ENCODE measurements at places on chromosomes 6 and 20.

GRCh38 chr6:134730013-134730412 is 219.9 kb downstream of the ALDH8A1 start:
- peak; percentile 79 for DNase-seq
- H3K36me3 ChIP-seq, result no peaks in the 10 kb centered on the region
- H3K4me1 ChIP-seq, result no peaks in the 10 kb centered on the region
- H3K4me3 ChIP-seq, result no peak overlapping the region
- H3K27ac ChIP-seq, result no peak overlapping the region
- H3K27me3 ChIP-seq, result no peaks in the 10 kb centered on the region

DNA sequence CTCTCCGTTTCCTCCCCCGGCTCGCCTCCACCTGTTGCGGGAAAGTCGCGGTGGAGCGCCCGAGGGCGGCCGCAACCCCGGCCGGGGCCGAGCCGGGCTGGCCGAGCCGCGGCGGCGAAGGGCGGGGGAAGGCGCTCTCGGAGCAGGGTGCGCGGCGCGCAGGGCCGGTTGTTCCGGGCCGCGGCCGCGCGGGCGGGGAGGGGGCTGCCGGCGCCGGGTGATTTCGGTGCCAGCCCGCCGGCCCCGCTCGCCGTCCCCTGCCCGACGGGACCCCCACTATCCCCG is 235 bp downstream of the MAP7 start:
- H3K4me1 ChIP-seq, result no peaks in the 10 kb centered on the region
- H3K27ac ChIP-seq, result no peak overlapping the region
- no peaks in the 10 kb centered on the region for H3K36me3 ChIP-seq
- peak overlapping the region; percentile 94 for H3K4me3 ChIP-seq
- DNase-seq, result no peak

DNA sequence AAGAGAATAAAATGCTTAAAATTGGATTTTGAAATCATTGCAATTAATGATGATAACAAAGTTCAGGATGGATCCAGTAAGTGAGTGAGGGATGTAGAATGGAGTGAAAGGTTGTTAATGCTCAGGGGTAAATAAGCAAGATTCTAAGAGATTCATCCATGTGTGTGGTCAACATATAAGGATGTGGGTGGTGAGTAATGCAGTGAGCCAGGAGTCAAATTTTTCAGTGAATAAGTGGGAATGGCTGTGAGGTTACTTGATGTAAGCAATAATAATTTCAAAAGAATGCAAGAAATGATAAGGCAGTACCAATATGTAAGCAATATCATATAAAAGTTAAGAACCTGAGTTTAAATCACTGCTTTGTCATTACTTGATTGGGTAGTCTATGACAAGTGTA is 207.5 kb upstream of the ADGRB3 start:
- H3K4me3 ChIP-seq, result no peak overlapping the region
- H3K27ac ChIP-seq, result no peak overlapping the region
- no peaks in the 10 kb centered on the region for H3K4me1 ChIP-seq
- H3K27me3 ChIP-seq, result no peaks in the 10 kb centered on the region
- no peaks in the 10 kb centered on the region for H3K36me3 ChIP-seq

DNA sequence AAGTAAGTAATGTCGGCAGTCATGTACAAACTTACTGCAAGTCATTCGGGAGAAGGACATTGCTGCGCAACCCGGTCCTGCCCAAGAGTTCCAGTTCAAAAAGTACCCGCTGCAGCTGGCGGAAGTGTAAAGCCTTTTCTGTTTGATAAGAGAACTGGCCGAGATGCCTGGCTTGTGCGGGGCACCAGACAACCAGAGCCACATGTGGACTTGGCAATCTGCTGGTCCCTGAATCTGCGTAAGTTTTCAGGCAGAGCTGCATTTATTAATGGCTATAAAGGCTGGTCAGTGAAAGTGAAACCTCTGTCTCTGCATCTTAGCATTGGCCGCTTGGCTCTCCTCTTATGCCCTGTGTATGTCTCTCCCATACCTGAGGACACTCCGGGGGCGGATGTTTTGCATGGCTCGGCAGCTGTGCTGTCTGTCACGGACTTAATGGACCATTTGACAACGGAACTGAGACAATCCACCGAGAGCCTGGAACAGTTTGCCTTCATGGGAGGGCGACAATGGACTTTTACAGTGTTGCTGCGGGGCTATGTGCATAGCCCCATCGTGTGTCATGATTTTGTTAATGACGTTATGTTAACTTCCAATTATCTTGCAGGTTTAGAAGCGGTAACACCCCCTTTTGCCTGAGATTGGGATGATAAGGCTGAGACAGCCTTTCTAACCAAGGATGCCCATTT is 19.8 kb upstream of the RGS17 start:
- DNase-seq, result no peak
- no peaks in the 10 kb centered on the region for H3K27me3 ChIP-seq
- H3K36me3 ChIP-seq, result no peaks in the 10 kb centered on the region
- no peak overlapping the region for H3K27ac ChIP-seq
- H3K4me3 ChIP-seq, result no peak overlapping the region
- H3K4me1 ChIP-seq, result no peaks in the 10 kb centered on the region

DNA sequence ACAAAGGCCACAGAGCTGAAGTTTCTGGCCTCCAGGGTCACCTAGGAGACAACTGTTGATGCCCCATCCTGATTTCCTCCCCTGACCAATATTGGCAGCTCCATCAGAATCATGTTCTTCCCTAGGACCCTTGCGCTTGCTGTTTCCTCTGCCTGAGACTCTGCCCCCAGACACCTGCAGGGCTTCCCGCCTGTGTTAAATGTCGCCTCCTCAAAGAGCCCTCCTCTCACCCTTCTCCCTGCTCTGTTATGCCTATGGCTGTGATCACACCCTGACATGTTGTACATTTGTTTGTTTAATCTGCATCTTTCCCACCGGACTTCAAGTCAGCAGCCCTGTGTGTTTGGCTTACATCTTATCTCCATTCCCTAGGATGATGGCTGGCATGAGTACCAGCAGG is 30.1 kb downstream of the DLGAP4 start:
- H3K4me1 ChIP-seq, result no peaks in the 10 kb centered on the region
- DNase-seq, result no peak
- no peak overlapping the region for H3K27ac ChIP-seq
- no peak overlapping the region for H3K4me3 ChIP-seq

GRCh38 chr6:109008537-109009235 is 86.0 kb downstream of the SESN1 start:
- DNase-seq, result no peak
- no peaks in the 10 kb centered on the region for H3K36me3 ChIP-seq
- peaks cover 5% of the 10 kb centered on the region for H3K27me3 ChIP-seq
- H3K27ac ChIP-seq, result peak overlapping the region; percentile 6
- H3K4me1 ChIP-seq, result no peaks in the 10 kb centered on the region

DNA sequence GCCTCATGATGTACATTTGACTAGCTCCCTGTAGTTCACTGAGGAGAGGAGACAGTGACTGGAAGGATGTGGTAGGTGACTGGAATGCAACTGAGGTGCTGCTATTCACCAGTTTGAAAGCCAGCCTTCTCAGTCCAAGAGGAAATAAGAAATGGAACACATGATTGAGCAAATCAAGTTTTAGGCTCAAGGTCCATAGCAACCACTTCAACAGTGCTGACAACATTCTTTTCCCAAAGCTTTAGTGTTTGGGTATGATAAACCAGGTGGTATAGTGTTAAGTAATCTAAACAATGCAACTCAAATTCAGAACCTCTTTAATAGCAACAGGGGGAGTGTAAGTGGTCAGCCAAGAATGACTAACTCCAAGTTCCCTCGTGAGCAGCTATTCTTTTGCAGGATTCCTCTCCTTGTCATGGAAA is 9.2 kb downstream of the ZHX3 start:
- H3K27me3 ChIP-seq, result no peaks in the 10 kb centered on the region
- H3K27ac ChIP-seq, result no peak overlapping the region
- H3K4me3 ChIP-seq, result no peak overlapping the region
- DNase-seq, result no peak
- H3K36me3 ChIP-seq, result no peaks in the 10 kb centered on the region

- H3K27ac ChIP-seq, result no peak overlapping the region
- peaks cover 4% of the 10 kb centered on the region for H3K36me3 ChIP-seq
- peaks cover 3% of the 10 kb centered on the region for H3K4me1 ChIP-seq
- DNase-seq, result no peak
- no peaks in the 10 kb centered on the region for H3K27me3 ChIP-seq
These were observed 140.8 kb downstream of the ZFAND3 start for GRCh38 chr6:37960139-37960935.

DNA sequence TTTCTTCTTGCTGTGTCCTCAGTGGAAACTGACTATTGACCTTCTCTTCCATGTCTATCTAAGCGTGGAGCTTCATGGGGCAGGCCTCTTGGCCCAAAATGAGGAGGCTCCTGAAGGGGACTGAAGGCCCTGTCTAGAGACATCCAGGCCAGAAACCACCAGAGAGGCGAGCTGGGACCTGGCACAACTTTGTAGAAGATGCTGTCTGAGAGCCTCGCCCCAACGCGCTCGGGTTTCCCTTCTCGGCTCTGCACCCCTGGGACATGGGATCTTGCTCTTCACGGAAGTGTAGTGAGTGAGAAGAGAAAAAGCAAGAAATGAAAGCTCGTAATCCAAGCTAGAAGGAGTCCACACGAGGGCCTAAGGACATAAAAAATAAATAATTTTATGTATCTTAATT is 96.8 kb downstream of the GMPR start:
- H3K27me3 ChIP-seq, result no peaks in the 10 kb centered on the region
- no peak overlapping the region for H3K4me3 ChIP-seq
- no peak overlapping the region for H3K27ac ChIP-seq
- peaks cover 7% of the 10 kb centered on the region for H3K4me1 ChIP-seq
- DNase-seq, result no peak
- no peaks in the 10 kb centered on the region for H3K36me3 ChIP-seq

GRCh38 chr6:48777411-48777810 is 666.4 kb upstream of the PTCHD4 start:
- H3K4me3 ChIP-seq, result no peak overlapping the region
- no peak for DNase-seq
- H3K4me1 ChIP-seq, result no peaks in the 10 kb centered on the region
- H3K27me3 ChIP-seq, result no peaks in the 10 kb centered on the region

DNA sequence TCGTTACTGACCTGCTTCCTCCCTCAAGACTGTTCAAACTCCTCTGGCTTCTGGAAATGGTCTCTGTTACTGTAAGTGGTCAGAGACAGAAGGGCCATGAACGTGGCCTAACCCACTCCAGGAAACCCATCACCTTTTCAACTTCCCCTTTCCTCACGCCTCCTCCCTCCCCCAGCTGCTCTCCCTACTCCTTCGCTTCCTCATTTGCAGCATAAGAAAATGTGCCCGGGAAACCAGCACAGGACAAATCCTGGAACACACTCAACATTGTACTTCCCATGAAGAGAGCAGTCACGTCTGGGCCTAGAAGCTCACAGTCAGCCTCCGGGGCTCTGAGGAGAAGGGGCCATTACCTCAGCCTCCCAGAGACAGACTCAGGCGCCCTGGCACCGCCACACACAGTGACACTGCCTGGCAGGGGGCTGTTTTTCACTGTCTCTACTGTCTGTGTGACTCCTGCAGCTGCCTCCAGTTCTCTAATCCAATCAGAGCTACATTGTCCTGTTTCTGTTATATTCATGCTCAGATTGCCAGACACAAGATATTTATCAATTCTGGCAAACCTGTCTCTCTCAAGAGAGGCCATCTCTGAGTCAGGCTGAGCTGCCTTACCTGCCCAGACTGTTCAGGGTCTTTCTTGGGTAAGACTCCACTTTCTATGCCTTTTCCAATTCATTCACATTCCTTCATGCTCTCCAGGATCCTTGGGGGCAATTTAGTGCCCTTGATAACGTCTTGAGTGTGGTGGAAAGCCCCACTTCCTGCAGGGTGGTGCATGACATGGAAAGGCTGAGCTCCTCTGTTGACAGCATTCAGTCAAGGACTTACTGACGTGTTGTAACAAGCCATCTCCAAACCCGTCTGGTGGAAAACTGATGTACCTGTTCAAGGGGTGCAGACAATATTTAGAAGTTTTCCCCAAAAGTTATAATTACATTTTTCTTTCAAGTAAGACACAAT is 242.2 kb downstream of the HIVEP2 start:
- H3K36me3 ChIP-seq, result no peaks in the 10 kb centered on the region
- no peaks in the 10 kb centered on the region for H3K4me1 ChIP-seq
- H3K27me3 ChIP-seq, result no peaks in the 10 kb centered on the region

DNA sequence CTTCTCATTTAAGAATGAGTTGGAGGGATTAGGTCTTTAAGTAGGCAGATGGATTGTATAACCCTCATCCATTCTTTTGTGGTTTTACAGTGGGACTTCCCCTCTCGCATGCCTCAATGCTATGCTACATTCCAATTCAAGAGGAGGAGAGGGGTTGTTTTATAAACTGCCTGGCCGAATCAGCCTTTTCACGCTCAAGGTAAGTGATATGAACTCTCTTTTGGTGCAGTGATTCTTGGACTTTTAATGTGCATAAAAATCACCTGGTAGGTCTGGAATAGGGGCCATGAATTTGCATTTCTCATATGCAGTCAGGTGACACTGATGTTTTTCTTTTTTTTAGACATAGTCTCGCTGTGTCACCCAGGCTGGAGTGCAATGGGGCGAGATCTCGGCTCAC is 10.8 kb downstream of the ASXL1 start:
- H3K36me3 ChIP-seq, result peaks cover 61% of the 10 kb centered on the region
- H3K27me3 ChIP-seq, result no peaks in the 10 kb centered on the region
- H3K4me1 ChIP-seq, result no peaks in the 10 kb centered on the region
- no peak overlapping the region for H3K4me3 ChIP-seq

- DNase-seq, result no peak
- H3K27me3 ChIP-seq, result peaks cover 45% of the 10 kb centered on the region
- no peak overlapping the region for H3K4me3 ChIP-seq
- no peak overlapping the region for H3K27ac ChIP-seq
These were observed 184.2 kb upstream of the RALGAPA2 start for GRCh38 chr20:20896606-20897005.

GRCh38 chr6:138036111-138036510 is 71.1 kb downstream of the PERP start:
- H3K36me3 ChIP-seq, result no peaks in the 10 kb centered on the region
- H3K4me3 ChIP-seq, result no peak overlapping the region
- H3K4me1 ChIP-seq, result peaks cover 11% of the 10 kb centered on the region
- peak; percentile 57 for DNase-seq

DNA sequence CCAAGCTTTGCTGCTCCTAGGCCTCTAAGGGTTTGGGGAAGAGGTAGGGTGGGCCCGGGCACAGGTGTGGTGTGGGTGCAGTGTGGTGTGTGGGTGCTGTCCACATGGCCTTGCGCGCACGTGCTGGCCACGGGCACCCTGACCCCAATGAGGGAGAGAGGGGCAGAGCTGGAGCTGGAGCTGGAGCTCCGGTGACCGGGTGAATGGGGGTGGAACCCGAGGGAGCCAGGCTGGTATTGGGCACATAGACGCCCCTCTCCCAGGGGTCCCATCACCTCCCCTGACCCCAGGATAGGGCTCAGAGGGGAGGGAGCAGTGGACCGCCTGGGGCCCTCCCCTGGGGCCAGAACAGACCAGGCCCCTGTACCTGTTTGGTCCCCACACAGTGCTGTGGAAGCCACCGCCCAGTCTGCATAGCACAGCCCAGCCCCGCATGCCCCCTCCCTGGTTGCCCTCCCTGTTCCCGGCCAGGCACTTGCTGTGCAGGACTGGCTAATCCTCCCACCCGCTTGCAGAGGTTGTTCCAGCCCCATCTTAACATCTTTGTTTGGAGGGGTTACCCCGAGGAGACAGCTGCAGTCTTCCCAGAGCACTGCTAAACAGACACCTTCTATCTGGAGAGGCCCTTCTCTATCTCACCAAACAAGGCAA is 984 bp downstream of the ADAM33 start:
- H3K4me1 ChIP-seq, result peaks cover 4% of the 10 kb centered on the region
- H3K27me3 ChIP-seq, result peaks cover 22% of the 10 kb centered on the region
- DNase-seq, result peak; percentile 65
- H3K36me3 ChIP-seq, result no peaks in the 10 kb centered on the region
